NCI-H446 (cell line): ENCODE measurements at places on chromosomes 4 and X.
A peak's percentile ranks its signal among the peaks of the same experiment; 100 is the strongest.

- no peak for DNase-seq
Measured at GRCh38 chr4:74624351-74625151, 169.8 kb downstream of the BTC start.

DNA sequence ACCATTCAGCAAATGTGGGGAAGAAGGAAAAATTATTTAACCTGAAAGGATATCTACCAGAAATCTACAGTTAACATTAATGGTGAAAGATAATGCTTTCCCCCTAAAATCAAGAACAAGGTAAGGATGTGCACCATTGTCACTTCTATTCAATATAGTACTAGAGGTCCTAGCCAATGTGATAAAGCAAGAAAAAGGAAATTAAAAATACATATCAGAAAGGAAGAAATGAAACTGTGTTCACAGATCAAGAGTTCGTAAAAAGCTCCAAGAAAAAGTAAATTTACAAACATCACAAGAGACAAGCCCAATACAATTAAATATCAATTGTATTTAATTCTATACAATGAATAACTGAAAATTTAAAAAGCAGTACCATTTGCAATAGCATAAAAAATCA lies 57.6 kb downstream of the CNOT6L start:
- DNase-seq: no peak

GRCh38 chr4:184846531-184846930 lies 20.8 kb upstream of the ACSL1 start:
- DNase-seq: no peak

GRCh38 chrX:39840133-39840532 lies 257.6 kb downstream of the BCOR start:
- peak; percentile 75 for DNase-seq

DNA sequence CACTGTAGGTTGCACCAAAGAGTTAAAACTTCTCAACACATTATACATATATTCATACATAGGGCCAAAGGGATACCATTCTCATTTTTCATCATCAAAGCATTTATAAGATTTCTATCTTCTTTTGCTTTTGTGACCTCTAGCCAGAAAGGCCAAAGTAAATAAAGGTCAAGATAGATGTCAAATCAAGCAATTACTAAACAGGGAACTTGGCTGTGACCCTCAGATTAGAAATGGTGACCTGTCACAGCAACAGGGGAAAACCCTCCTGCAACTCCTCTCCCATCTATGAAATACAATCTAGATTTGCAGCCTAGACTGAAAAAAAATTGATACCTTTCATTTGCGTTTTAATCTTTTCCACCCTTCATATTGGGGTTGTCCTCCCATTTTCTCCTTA lies 225.6 kb upstream of the FAM241A start:
- no peak for DNase-seq

DNA sequence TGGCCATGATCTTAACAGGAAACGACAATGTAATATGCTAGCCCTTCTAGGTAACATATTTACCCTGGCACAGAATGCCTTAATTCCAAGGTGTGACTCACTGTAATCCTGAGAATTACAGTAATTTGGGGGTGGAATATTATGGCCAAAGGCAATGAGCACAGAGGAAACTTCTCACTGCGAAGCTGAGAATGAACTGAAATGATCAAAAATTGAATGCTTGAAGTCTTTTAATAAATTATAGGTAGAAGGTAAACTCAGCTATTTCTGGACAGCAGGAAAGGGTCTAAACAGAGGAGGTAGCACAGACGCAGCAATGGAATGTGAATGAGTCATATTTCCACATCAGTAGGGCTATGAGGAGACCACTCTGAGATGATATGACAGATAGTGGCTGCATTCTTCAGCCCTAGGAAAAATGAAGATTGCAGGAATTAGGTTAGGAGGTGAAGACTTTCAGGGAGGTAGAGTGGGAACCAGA lies 312.6 kb downstream of the PACRGL start:
- no peak for DNase-seq
